ENCODE measurements at places on chromosomes 12 and 14. TPM values are rescaled to one million over a fixed set of nuclear protein-coding genes. Genes with fewer than 3 reads are reported as not detected.

GRCh38 chr14:59398841-59399240 is 66.3 kb downstream of the GPR135 start:
- no peak for DNase-seq

- no peak for DNase-seq
Observed at GRCh38 chr14:93688820-93689219, 99.5 kb downstream of the PRIMA1 start.

- DNase-seq, result no peak
Observed at GRCh38 chr12:105026411-105026810, 40.3 kb downstream of the NOPCHAP1 start.

- DNase-seq, result no peak
Observed at GRCh38 chr14:54890788-54891187, 11.8 kb downstream of the GCH1 start.

DNA sequence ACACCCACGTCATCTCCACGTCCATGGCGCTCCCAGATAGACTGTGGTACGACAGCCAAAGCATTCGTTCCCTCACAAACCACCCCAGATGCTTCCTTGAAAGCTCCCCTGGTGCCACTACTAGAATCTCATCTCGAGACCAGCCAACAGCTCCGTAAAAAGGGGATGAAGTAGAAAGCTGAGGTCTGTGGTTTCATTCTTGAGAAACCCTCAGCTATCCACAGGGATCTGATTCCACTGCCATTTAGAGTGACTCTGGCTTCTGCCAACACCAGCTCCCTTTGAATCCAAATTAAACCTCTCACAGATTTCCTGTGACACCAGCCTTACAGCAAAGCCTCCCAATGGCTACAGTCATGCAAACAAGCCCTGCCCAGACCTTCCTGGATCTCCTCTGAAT is 18.5 kb upstream of the FOXN3 start:
- DNase-seq, result no peak

DNA sequence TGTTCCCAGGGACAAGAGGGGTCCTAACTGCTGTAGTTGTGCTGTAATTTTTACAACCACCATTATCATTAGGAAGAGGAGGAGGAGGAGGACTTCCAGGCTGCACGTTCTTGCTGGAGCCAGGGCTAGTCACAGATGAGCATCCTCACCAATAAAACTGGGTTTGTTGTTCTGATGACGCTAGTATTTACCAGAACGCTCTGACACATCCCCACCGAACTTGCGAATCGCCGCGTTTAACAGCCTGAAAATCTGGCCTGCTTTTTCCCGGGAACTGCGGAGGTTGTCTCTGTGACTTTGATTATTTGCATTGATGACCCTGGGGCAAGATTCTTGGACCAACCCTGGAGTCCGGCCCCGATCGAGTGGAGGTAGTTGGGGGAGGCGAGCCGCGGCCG is 10.2 kb downstream of the TBX5 start:
- DNase-seq, result peak; percentile 94

DNA sequence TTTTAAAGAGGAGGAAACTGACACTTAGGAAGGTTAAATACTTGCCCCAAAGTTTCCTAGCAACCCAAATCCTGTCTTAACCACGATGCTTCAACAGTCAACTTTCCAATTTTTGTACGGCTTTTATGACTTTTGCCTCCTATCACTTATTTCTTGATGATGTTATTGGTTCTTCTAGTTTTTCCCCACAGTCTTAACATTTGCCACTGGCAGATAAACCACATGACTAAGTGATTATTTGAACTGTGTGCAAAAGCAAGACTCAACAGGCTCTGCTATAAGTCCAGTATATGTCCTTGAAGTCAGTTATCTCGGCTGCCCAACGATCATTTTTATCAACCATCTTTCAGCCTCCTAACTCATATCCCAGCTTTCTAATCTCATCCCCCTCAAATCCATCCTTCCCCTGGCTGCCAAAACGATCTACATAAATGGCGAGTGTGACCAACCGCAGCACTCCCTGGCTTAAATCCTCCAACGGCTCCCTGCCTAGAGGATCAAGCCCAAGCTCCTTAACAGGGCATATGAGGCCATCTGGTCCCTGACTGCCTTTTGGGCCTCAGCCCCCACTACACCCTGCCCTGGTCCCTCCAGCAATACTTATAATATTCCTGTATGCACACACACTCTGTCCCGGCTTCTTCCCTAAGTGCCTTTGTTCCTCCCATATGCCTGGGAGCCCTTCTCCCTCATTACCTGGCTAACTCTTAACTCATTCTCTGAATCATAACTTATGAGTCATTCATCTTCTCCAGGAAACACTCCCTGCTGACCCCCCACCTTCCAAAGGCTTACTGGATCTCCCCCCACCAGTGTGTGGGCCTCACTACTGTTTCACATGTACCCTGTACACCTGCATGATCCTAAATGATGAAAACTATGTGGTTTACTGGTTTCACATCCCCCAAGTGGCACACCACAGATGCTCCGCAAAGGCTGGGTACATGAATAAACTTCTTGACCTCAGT is 8.8 kb downstream of the VPS37B start:
- DNase-seq, result peak; percentile 43

- DNase-seq, result peak; percentile 17
Observed at GRCh38 chr12:29309320-29309902, 71.6 kb downstream of the ERGIC2 start.

- DNase-seq, result no peak
Observed at GRCh38 chr14:91829511-91829910, 37.8 kb downstream of the TC2N start.

DNA sequence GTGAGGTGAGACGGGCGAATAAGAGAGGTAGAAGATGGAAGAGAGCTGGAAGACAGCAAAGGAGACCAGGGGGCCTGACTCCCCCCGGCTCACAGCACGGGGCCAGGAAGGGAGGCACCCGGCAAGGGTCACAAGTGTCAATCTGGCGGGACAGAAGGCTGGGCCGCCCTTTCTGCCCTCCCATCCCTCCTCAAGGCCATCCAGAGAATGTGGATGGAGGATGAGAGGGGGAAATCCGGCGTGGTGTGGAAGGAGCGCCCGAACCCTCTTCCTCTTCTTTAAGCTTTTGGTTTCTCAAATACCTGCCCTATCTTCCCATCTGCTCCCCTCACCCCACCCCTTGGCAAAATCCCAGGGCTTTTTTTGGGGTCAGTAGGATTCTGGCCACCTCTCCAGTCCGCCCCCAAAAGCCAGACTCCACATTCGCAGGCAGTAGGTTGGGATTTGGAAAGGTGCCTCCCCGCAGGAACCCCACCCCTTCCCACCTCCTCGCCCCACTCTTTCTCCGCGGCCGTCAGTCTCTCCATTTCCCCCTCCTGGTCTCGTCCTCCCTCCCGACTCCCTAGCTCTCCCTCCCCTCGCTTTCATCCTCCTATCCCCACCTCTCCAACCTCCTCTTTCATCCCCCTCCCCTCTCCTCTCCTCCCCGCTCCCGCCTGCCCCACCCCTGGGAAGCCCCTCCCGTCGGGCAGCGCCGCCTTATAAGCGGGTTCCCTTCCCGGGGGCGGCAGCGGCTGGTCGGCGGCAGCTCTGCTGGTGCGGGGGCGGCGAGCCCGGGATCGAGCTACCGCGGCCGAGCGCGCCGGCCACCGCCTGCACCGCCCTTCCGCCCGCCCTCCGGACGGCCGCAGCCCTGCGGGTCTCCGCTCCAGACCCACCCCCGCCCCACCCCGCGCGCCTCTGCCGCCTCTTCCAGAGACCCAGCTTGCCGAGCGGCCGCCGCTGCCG is at the start of gene PTMS:
PTMS (plus strand) TSS at position 730 of the 948 bp plus-strand sequence. CDS start 343 bp downstream, outside the sequence.
- DNase-seq, result peak; percentile 82

DNA sequence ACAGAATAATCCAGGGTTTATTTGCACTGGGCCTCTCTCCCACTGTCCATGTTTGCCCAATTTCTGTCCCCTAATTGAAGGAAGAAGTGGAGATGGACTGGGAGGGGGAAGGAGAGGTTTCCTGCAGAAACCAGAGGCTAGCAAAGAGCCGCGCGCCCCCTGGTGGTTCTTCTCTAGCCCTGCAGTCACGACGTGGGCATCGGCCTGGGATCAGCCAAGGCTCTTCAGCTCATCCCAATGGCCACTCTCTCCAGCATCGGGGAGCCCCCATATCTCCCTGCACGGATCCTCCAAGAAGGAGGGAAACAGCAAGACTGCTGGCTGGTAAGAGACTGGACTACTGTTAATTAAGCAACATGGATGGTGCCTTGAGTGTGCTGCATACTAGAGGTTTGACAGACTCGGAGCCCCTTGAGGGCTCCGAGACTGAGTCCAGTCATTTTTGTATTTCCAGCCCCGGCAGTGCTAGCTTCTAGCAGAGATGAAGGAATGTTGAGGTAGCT is 18.7 kb downstream of the ZBTB39 start:
- DNase-seq, result peak; percentile 55

- no peak for DNase-seq
Observed at GRCh38 chr14:102264775-102265174, 40.2 kb downstream of the MOK start.

DNA sequence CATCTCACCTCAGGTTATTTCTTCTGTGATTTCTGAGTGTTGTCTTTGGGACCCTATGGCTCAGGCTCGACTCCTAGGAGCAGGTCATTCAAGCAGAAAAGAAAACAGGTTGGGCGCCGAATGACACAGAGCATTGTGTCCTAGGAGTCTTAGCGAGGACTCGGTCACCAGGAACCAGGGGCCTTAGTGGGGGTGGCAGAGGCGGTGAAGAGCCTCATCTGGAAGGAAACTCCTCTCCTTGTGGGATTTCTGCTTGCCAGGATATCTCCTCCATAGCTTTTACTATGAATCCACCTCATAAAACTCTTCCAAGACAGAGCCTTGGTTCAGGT is 630 bp downstream of the PLEKHH1 start:
- DNase-seq, result no peak

DNA sequence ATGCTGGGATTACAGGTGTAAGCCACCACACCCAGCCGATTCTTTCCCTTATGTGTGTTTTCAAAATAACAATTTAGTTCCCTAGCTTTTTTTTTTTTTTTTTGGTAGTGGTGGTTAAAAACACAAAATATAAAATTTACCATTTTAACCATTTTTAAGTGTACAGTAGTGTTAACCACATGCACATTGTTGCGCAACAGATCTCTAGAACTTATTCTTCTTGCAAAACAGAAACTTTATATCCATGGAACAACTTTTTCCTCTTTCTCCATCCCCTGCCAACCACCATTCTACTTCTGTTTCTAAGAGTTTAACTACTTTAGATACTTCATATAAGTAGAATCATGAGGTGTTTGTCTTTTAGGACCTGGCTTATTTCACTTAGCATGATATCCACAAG is 1.1 kb upstream of the NDUFA12 start:
- no peak for DNase-seq

DNA sequence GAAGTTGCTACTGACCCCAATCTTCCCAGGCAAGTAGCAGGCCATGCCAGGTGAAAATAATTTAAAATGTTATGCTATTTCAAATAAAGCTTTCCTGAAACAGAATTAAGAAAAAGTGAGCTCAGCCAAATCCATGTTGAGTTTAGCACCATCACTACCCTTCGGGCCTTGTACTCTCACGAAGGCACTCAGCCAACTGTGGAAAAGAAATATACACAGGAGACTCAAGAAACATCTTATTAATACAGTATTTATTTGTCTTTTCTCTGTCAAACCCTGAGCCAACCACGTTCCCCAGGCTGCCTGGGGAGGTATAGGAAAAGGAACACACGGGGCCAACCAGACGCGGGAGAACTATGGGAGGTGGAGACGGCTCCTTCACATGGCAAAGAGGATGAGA is 10.9 kb downstream of the ATP5MC2 start:
- no peak for DNase-seq

DNA sequence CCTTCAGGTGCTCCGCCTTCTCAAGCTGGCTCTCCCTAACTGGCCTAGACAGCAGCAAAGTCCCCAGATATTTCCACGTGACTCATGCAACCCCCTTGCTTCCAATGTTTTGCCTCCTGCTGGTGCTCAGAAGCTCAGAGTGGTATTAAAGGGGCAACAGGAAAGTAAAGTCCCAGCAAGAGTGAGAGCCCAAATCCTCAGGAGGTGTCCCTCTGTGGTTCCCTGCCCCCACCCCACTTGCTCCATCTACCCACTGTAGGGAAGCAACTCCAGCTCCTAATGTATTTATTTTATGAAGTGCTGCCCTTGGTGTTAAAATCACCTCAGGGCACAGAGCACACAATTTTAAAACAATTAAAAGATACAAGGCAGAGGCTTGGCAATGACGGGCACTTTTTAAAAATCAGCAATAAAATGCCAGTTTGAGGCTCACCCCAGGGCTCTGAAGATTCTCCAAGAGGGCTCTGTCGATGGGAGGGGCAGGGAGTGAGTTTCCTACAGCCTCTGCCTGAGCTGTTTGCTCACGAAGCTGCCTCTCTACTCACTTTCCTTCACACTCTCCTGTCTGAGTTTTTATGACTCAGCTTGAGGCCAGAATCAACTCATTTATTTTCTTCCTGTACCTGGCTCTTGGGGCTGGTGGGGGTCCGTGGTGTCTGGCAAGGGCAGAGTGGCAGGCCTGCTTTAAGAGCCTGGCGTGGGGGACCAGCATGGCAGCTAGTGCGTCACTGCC is 81.9 kb upstream of the MAX start:
- DNase-seq, result peak; percentile 24

DNA sequence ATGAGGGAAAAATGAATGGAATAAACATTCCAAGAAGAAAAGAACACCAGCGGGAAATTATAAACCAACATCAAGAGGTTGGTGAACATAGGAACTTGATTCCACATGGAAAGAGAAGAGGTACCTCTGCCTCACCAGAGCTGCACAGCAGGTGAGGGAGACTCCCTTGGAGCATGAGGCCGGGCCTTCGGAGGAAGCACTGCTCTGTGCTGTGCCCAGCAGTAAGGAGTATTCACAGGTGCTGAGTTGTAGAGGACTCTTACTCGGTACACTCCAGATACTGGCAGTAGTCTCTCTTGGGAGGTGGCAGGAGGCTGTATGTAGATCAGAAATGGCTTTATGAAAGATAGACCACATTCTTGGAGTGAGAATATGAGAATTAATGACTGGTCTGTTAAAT is 76.0 kb downstream of the NPAS3 start:
- no peak for DNase-seq

DNA sequence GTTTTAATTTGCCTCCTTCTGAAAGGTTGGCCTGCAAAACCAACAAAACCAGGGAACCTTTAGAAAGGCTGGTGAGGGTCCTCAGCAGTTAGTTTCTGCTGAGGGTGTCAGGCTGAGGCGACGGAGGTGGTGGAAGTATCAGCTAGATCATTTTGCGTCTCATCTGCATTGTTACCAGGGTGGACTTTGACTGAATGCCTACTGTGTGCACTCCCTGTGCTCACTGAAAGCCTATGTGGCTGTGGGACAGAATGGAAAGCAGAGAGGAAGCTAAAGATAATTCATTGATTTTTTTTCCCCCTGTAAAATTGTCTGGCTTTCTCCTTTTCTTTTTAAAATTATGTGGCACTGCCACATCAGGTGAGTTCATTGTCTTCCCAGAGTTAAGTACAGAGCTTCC is 68.4 kb upstream of the SRSF5 start:
- DNase-seq, result no peak

PPP1R36 gene
- 0.28 TPM for total RNA-seq

IL26 gene
- not detected for total RNA-seq

DPY19L2 gene
- total RNA-seq, result 2.3 TPM

TIMELESS gene
- total RNA-seq, result 21.8 TPM

SLC38A4 gene
- total RNA-seq, result 10.9 TPM

RERGL gene
- not detected for total RNA-seq

STAC3 gene
- total RNA-seq, result 0.55 TPM

RASSF9 gene
- total RNA-seq, result not detected

RBM23 gene
- 43.2 TPM for total RNA-seq

GPR162 gene
- total RNA-seq, result 3.0 TPM

All from HFFc6 (cell line).